CD8-positive, alpha-beta memory T cell (primary cell): ENCODE measurements at places on chromosomes 11 and 22.

GRCh38 chr11:7072401-7073028 lies 16.3 kb upstream of the RBMXL2 start:
- H3K4me1 ChIP-seq: no peaks in the 10 kb centered on the region
- H3K27ac ChIP-seq: no peak overlapping the region
- no peaks in the 10 kb centered on the region for H3K36me3 ChIP-seq
- H3K27me3 ChIP-seq: no peaks in the 10 kb centered on the region
- no peak overlapping the region for H3K4me3 ChIP-seq

DNA sequence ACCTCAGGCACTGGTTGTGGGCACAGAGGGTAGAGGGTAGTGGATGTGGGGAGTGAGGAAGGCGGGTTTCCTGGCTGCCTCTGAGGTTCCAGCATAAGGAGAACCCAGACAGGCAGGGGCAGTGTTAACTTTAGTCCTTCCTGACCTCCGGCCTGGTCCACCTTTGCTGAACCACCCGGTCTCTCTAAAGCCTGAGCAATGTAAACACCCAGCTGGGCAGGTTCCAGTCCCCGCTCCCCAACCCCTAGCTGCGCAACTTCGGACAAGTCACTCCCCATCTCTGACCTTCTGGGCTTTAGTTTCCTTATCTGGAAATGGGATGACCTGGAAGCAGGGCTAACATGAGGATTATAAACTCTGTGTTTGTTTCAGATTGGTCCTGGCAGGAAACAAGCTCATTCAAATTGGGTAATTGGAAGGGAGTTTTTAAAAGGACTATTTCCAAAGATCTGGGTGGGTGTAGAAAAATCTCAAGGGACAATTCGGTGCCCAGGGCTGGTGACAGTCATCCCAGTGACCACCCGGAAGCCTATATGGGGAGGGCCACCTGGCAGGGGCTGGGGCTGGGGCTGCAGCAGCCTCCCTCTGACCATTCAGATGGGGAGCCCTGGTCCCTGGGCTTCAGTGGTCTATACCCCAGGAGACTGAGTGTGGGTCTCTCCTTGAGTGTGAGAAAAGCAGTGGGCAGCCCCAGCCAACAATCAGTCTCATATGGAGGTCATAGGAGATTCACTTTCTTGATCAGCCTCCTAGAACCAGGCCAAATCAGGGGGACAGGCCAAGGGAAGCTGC lies 108.3 kb upstream of the SYT13 start:
- no peak for DNase-seq
- H3K4me1 ChIP-seq: no peaks in the 10 kb centered on the region
- H3K27ac ChIP-seq: no peak overlapping the region
- no peak overlapping the region for H3K4me3 ChIP-seq

- no peak overlapping the region for H3K27ac ChIP-seq
- DNase-seq: no peak
- no peaks in the 10 kb centered on the region for H3K27me3 ChIP-seq
- no peak overlapping the region for H3K4me3 ChIP-seq
Observed at GRCh38 chr11:122692444-122692843, 36.9 kb downstream of the UBASH3B start.

DNA sequence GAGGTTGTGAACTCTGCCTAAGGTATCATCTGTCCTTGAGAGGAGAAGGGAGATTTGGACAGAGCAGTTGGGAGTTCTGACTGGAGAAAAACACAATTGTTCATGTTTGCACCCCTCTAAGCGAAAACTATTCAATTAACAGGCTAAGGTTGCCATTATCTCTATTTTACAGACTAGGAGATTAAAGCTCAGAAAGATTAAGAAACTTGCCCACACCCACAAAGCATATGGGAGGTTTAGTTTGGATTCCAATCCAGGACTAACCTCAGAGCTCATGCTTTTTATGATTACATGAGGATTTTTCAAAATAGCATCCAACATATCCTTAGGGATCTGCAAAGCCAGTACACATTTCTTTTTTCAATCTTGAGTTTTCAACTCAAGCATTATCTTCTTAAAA lies 22.0 kb downstream of the GAB2 start:
- no peak overlapping the region for H3K4me3 ChIP-seq
- no peaks in the 10 kb centered on the region for H3K4me1 ChIP-seq
- DNase-seq: no peak
- H3K36me3 ChIP-seq: no peaks in the 10 kb centered on the region

DNA sequence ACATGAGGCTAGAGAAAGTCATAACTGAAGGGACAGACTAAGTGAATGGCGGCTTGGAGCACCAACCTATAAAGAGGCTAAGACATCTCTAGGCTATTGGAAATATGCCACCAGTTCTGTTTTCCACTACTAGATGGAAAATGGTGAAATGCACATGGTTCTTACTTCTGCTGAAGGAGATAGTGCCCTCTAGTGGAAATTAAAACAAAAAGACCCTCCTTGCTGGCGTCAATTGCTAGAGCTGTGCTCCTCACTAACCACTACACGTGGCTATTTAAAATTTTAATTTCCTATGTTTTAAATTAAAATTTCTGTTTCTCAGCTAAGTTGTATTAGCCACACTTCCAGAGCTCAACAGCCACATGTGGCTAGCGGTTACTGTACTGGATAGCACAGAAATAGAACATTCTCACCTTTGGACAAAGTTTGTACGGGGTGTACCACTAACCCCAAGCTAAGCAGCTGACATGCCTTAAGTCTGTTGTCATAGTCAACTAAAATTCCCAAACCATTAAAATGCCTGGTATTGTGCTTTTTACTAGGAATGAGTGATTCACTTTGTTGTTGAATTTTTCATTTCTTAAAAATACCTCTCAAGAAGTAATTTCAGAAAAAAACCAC lies 34.1 kb upstream of the CALCA start:
- no peak for DNase-seq
- no peak overlapping the region for H3K4me3 ChIP-seq
- H3K27ac ChIP-seq: no peak overlapping the region
- no peaks in the 10 kb centered on the region for H3K36me3 ChIP-seq
- no peaks in the 10 kb centered on the region for H3K4me1 ChIP-seq

DNA sequence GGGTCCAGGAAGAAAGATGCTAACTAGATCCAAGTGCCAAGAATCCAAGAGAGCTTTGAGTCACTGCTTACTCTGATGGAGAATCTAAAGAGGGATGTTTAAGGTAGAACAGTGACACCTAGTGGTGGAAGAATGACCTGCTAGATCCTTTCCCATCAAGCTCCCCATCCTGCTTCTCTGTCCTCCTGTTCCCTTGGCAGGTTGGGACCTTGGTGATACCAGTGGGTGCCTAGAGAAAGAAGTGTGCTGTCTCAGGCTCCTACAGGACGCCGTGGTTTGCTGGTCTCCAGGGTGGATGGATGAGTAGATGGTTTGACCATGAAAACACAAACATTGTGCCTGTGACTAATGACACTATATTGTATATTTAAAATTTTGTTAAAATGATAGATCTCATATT lies 383.7 kb downstream of the TMEM135 start:
- H3K4me3 ChIP-seq: no peak overlapping the region
- no peaks in the 10 kb centered on the region for H3K4me1 ChIP-seq
- no peaks in the 10 kb centered on the region for H3K36me3 ChIP-seq
- peak; percentile 16 for DNase-seq
- H3K27ac ChIP-seq: no peak overlapping the region

DNA sequence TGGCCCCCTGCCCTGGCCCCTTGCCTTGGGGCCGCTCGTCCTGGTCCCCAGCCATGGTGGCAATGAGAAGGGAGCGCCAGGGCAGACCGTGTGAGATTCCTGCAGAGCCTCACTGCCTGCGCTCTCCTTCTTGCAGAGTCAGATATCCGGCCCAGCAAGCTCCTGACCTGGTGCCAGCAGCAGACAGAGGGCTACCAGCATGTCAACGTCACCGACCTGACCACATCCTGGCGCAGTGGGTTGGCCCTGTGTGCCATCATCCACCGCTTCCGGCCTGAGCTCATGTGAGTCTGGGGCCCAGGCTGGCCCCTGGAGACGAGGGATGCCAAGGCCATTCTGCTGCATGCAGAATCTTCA lies 114.1 kb downstream of the MICAL2 start:
- H3K4me3 ChIP-seq: peak overlapping the region; percentile 28
- no peaks in the 10 kb centered on the region for H3K27me3 ChIP-seq
- H3K27ac ChIP-seq: peak overlapping the region; percentile 72
- peaks cover 9% of the 10 kb centered on the region for H3K36me3 ChIP-seq
- peaks cover 47% of the 10 kb centered on the region for H3K4me1 ChIP-seq

GRCh38 chr22:39655004-39655579 lies 84.5 kb downstream of the CACNA1I start:
- H3K27ac ChIP-seq: no peak overlapping the region
- H3K36me3 ChIP-seq: no peaks in the 10 kb centered on the region
- peaks cover 37% of the 10 kb centered on the region for H3K4me1 ChIP-seq
- H3K4me3 ChIP-seq: no peak overlapping the region
- no peak for DNase-seq

DNA sequence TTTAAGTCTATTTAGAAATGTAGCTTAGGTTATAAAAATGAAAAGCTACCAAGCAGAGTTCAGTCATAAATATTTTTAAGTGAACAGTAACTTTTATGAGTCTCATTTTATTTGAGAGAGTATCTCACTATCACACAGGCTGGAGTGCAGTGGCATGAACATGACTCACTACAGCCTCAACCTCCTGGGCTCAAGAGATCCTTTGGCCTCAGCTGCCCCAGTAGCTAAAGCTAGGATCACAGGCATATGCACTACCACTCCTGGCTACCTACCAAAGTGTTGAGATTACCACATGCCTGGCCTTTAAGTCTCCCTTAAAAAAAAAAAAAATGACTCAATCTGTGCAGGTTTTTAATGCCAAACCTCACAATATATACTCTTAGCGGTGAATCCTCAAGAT lies 34.7 kb upstream of the CLNS1A start:
- no peak for DNase-seq
- H3K36me3 ChIP-seq: peaks cover 61% of the 10 kb centered on the region
- no peaks in the 10 kb centered on the region for H3K4me1 ChIP-seq
- no peak overlapping the region for H3K27ac ChIP-seq
- H3K4me3 ChIP-seq: no peak overlapping the region
- H3K27me3 ChIP-seq: no peaks in the 10 kb centered on the region

DNA sequence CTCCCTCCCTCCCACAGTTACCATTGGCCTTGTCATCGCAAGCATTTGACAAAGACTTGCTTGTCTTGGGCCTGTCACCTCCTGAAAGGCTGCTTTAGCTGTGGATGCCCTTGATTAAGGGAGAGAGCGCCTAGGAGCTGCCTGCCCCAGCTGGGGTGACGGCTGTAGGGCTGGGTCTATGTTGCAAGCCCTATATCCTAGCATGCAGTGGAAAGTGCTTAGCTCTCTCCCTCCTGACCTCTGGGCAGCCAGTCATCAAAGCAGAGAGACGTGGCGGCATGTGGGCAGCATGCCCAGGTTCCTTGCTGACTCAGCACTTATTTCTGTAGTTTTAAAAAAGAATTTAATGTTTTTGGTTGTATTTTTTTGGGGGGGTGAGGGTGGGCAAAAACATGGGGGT lies 75.9 kb downstream of the BARX2 start:
- no peak overlapping the region for H3K27ac ChIP-seq
- DNase-seq: no peak
- no peaks in the 10 kb centered on the region for H3K36me3 ChIP-seq
- H3K4me1 ChIP-seq: no peaks in the 10 kb centered on the region

- H3K4me1 ChIP-seq: peaks cover 7% of the 10 kb centered on the region
- no peak for DNase-seq
- H3K27ac ChIP-seq: no peak overlapping the region
- no peaks in the 10 kb centered on the region for H3K36me3 ChIP-seq
Observed at GRCh38 chr11:69136471-69136870, 19.3 kb upstream of the SMIM38 start.

DNA sequence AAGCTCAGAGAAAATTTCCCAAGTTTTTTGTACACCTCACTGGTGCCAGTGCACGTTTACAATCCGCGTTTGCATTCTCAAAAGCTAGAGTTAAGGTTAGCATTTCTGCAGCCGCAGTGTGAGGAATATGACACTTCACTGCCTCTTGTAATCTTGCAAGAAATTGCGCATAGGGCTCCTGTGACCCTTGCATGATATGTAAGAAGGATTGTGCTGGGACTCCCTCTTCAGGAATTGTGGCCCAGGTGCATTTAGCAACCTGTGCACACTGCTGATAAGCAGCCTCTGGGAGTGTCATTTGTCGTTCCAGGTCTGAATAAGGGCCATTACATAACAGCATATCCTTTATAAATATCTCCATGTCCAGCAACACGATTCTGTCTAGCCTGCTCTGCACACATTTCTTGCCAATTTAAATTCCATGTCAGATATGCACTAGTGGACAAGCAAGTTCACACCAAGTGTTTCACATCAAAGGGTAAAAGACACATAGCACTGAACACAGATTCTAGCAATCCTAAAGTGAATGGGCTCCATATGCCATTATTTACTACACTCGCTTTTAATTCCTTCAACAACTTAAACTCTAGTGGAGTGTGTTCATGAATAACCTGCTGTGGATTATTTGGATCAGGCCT lies 69.2 kb upstream of the INCENP start:
- no peaks in the 10 kb centered on the region for H3K36me3 ChIP-seq
- no peaks in the 10 kb centered on the region for H3K27me3 ChIP-seq
- no peaks in the 10 kb centered on the region for H3K4me1 ChIP-seq
- no peak overlapping the region for H3K27ac ChIP-seq

DNA sequence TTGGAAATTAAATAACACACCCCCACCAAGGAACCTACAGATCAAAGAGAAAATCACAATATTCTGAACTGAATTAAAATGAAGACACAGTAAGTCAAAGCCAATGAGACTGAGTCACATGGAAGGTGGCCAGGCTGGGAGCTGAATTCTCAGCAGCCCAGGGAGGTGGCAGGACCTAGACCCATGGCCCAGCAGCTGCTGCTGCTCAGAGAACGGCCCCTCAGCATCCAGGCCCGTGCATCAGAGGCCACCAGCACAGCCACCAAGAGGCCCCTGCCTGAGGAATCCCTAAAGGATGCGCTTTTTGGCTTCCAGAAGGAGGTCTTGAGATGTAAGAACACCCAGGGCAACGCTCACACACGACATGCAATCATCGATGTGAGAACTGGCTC lies 35.0 kb downstream of the TBX1 start:
- H3K4me3 ChIP-seq: no peak overlapping the region
- H3K27ac ChIP-seq: no peak overlapping the region
- DNase-seq: no peak
- H3K36me3 ChIP-seq: no peaks in the 10 kb centered on the region
- no peaks in the 10 kb centered on the region for H3K27me3 ChIP-seq

DNA sequence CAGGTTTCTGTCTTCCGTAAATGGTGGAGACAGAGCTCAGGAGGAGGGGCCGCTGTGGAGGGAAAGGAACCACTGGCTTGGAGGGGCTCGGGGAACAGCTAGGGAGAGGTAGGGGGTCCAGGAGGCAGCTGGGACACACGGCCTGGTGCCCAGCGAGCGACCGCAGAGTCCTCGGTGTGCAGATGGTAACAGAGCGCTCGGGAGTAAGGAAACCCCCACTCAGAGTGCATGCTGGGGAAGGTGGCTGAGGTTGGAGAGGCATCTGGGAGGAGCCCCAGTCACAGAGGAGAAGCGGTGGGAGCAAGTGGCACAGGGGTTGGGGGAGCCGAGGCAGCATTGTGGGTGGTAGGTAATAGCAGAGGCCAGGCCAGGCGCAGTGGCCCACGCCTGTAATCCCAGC lies 10.8 kb upstream of the NCF4 start:
- H3K4me3 ChIP-seq: no peak overlapping the region
- H3K27me3 ChIP-seq: no peaks in the 10 kb centered on the region
- no peak for DNase-seq
- no peak overlapping the region for H3K27ac ChIP-seq
- peaks cover 12% of the 10 kb centered on the region for H3K4me1 ChIP-seq
- no peaks in the 10 kb centered on the region for H3K36me3 ChIP-seq
